ENCODE measurements at places on chromosomes 7 and 10. TPM values are rescaled to one million over a fixed set of nuclear protein-coding genes. Genes with fewer than 3 reads are reported as not detected.

The TAS2R41 gene
- not detected for total RNA-seq

The CHCHD1 gene
- 22.2 TPM for total RNA-seq

The ZNF138 gene
- 3.4 TPM for total RNA-seq

The JAZF1 gene
- total RNA-seq = 12.2 TPM

The ANKRD30A gene
- not detected for total RNA-seq

The ADRB1 gene
- not detected for total RNA-seq

The NSUN6 gene
- total RNA-seq = 7.5 TPM

The ECD gene
- 20.8 TPM for total RNA-seq

The CCDC172 gene
- total RNA-seq = not detected

The INA gene
- total RNA-seq = 0.28 TPM

The PPP1R9A gene
- total RNA-seq = 0.18 TPM

The LRIT2 gene
- not detected for total RNA-seq

The CTNNA3 gene
- total RNA-seq = not detected

The TCF7L2 gene
- total RNA-seq = 4.8 TPM

The HGF gene
- total RNA-seq = 462 TPM

The LBX1 gene
- total RNA-seq = not detected

The SPDYE9 gene
- not detected for total RNA-seq

The NPFFR1 gene
- not detected for total RNA-seq

The XPNPEP1 gene
- total RNA-seq = 149 TPM

The TSC22D4 gene
- 12.1 TPM for total RNA-seq

The ASIC3 gene
- total RNA-seq = 0.14 TPM

The BMI1 gene
- 35.0 TPM for total RNA-seq

The DYNC1I1 gene
- total RNA-seq = 0.83 TPM

The UCMA gene
- total RNA-seq = not detected

The URGCP gene
- total RNA-seq = 22.9 TPM

The CCDC126 gene
- total RNA-seq = 9.2 TPM

The ICA1 gene
- under 0.01 TPM for total RNA-seq

The PLAU gene
- 143 TPM for total RNA-seq

The NUTM2B gene
- total RNA-seq = 0.37 TPM

The VSTM4 gene
- total RNA-seq = 9.1 TPM

The ZPBP gene
- not detected for total RNA-seq

The SLC26A5 gene
- not detected for total RNA-seq

The KLLN gene
- 0.37 TPM for total RNA-seq

The ADCYAP1R1 gene
- total RNA-seq = not detected

The HOXA6 gene
- total RNA-seq = 4.4 TPM

The SPDYE11 gene
- not detected for total RNA-seq

The GHRHR gene
- total RNA-seq = not detected

The TCERG1L gene
- not detected for total RNA-seq

The MASTL gene
- total RNA-seq = 6.8 TPM

The DRGX gene
- total RNA-seq = not detected

The GLCCI1 gene
- 9.0 TPM for total RNA-seq

The FMC1 gene
- total RNA-seq = 16.6 TPM

The PDZD7 gene
- 1.1 TPM for total RNA-seq

The CALML3 gene
- total RNA-seq = under 0.01 TPM

The ARHGAP22 gene
- 20.7 TPM for total RNA-seq

The AS3MT gene
- 13.0 TPM for total RNA-seq

All from smooth muscle cell of bladder (primary cell).